ENCODE measurements at places on chromosomes 3 and 15.

- no peak for ATAC-seq
Measured at GRCh38 chr3:68793759-68794701, 138.3 kb downstream of the TAFA4 start.

GRCh38 chr3:157516928-157517327, 13.7 kb upstream of the VEPH1 start:
- ATAC-seq, result no peak

GRCh38 chr3:125280668-125281361, 68.3 kb upstream of the SLC12A8 start:
- ATAC-seq, result no peak

GRCh38 chr15:56788359-56788758, 55.0 kb upstream of the ZNF280D start:
- no peak for ATAC-seq

DNA sequence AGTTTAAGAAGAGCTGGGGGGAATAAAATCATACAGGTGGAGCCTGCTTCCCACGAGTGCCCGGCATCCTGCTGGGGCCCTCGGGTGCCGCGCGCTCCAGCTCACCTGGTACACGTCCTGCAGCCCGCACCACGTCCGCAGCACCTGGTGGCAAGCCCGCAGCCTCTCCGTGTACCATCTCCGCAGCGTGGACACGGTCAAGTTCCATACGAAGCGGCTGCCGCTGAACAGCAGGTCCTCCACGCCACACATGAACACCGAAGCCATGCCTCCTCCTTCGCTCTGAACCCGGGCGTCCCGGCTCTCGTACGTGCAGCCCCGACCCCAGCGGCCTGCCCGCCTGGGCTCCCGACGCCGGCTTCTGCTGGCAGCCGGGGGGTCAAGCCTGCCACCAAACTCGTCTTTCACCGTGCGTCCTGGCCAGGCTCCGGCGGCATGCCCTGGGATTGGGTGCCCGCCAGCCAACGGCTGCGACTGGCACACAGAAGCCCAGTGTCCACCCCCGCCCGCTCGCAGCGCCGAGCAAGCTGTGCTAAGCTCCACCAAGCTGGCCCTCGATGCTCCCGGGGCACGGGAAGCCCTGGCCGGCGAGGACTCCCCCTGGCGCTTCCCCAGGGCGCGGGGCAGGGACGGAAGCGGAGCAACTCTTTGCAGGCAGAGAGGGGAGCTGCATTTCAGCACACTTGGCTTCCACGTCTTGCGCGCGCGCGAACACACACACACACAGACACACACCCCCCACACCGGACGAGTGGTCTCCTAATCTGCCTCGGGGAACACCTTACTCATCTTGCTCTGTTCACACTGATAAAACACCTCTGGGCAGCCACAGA, at the start of gene FRMD4B:
Gene FRMD4B (minus strand): TSS at position 366 of the 833 bp plus-strand sequence. CDS start 99 bp downstream, at position 267.
- ATAC-seq, result peak; percentile 43

- ATAC-seq, result no peak
Measured at GRCh38 chr3:14802381-14802731, 16.4 kb upstream of the FGD5 start.

DNA sequence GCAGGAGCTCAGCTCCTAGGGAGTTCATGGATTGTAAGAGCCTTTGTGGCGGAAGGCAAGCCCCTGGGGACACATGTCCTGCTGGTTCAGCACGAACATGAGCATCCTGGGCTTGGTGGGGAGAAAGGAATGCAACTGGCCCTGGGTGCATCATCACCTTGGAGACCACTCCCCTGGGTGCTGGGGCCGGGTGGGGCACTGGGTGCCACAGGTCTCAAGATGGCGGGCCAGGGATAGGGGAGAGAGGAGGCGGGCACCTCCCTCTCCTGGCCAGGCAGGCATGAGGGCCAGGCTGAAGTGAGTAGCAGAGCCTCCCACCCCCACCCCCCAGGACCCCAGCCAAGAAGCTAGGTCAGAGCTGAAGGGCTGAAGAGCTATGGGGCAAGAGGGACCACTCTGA, 768 bp downstream of the PCBP4 start:
- ATAC-seq, result no peak

GRCh38 chr3:47410801-47411646, 30.2 kb downstream of the PTPN23 start:
- no peak for ATAC-seq

GRCh38 chr15:42084465-42085235, 9.7 kb downstream of the PLA2G4D start:
- peak; percentile 55 for ATAC-seq

GRCh38 chr3:123637131-123637530, 52.3 kb upstream of the HACD2 start:
- ATAC-seq, result no peak

- ATAC-seq, result no peak
Measured at GRCh38 chr3:71549951-71550350, 33.6 kb downstream of the FOXP1 start.

DNA sequence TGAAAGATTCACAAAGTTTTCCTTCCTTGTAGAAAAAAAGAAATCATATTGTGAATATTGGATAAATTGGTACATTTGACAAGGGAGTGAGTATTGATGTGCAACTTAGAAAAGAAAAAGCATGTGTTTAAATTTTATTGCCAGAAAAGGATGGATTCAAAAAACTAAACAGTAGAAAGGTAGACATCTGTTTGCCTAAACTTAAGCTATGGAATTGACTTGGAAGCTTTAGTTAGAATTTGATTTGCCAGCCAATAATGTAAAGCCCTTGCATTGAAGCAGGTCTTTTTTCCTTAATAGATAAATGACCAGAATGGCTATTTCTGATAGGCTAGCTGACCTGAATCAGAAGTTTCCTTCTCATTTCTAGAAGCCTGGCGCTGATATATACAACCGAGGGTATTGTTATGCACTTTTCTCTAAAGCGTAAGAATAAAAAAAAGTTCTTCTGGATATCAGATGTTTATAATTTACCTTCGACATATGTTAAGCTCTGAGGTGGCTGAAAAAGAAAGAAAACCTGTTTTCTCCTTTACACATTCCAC, 4.2 kb downstream of the RARB start:
- no peak for ATAC-seq
